NCI-H187 treated with DMSO at 0.1 percent for 48 hours (cell line): ENCODE measurements at places on chromosomes 16 and 17.

DNA sequence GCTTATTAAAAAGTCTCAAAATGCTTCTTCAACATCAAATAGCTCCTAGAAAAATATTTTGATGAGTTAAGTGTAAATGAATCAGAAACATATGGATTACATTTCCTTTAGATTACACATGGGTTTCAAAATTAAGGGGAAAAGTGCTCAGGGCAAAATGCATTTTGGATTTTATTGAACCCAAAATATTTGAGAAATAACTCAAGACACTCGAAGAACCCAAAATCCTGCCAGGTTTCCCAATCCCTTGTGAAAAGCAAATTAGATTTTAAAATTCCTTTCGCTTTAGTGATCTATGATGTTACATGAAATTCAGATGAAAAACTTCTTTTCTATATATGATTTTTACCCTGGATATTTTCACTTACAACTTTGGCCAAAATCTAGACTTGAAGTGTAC lies 847.4 kb upstream of the SOX9 start:
- no peak for DNase-seq

DNA sequence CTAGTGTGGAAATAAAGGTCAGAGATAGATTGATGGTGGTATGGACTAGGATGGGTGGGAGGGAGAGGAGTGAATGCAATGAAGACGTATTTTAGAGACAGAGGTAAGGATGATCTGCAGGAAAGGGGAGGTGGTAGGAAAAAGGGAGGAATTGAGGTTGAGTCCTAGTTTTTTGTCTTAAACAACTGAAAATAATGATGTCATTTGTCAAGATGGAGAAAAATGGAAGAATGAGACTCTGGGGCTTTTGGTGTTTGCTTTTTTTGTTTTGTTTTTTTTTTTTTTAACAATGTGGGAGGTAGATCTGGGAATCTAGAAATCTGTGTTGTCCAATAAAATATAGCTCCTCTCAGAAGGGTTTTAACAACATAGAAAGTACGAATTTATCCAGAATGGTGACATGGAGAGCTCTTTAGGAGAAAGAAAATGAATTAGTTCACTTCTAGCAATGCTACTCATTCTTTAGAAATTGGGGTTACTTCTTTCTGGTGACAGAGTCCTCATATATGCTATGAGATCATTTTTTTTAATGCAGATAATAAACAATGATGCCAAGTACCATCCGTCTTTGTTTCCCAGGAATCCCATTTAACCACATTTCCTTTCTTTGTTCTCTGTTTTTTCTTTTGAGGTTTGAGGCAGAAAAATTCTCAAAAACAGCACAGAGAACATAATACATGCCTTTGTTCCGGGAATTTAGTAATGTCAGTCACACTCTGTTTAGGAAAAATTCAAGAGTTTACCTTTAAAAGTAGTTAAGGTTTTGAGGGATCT lies 225.3 kb upstream of the COX10 start:
- no peak for DNase-seq

- DNase-seq, result no peak
These were observed 26.9 kb downstream of the ELAC2 start for GRCh38 chr17:12990926-12991325.

DNA sequence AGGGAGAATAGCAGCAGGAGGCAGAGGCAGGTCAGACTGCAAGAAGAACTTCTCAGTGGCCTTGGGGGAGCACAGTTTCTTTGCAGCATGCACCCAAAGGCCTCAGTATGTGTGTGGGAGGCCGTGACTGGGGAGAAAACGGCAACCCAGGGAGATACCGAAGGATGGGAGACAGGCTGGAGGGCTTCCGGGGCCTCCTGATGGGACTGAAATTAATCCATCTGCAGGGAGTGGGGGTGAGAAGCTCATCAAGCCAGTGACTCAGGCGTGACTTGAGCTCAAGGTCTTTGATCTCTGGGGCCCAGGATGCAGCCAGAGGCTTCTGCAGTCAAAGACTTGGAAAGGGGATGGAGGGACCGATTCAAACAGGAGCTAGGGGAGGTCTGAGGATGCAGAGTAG lies 5.1 kb upstream of the C17orf113 start:
- no peak for DNase-seq

- DNase-seq, result no peak
These were observed 335.1 kb downstream of the GRIN2A start for GRCh38 chr16:9847146-9847545.

DNA sequence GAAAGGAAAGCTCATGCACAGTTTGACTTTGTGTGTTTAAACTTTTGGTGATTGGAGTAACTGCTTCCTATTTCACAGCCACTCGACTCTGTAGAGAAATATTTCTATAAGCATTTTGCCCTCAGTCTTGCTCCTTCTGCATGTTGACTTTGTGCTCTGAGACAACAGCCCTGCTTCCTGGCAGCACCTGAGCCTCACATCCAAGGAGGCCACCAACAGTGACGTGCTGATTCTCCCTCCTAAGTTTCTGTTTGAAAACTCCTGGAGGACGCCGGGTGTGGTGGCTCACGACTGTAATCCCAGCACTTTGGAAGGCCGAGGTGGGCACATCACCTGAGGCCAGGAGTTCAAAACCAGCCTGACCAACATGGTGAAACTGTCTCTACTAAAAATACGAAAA lies 23.9 kb upstream of the WSB1 start:
- DNase-seq, result no peak

GRCh38 chr17:8420041-8420934 lies 15.4 kb upstream of the NDEL1 start:
- no peak for DNase-seq

DNA sequence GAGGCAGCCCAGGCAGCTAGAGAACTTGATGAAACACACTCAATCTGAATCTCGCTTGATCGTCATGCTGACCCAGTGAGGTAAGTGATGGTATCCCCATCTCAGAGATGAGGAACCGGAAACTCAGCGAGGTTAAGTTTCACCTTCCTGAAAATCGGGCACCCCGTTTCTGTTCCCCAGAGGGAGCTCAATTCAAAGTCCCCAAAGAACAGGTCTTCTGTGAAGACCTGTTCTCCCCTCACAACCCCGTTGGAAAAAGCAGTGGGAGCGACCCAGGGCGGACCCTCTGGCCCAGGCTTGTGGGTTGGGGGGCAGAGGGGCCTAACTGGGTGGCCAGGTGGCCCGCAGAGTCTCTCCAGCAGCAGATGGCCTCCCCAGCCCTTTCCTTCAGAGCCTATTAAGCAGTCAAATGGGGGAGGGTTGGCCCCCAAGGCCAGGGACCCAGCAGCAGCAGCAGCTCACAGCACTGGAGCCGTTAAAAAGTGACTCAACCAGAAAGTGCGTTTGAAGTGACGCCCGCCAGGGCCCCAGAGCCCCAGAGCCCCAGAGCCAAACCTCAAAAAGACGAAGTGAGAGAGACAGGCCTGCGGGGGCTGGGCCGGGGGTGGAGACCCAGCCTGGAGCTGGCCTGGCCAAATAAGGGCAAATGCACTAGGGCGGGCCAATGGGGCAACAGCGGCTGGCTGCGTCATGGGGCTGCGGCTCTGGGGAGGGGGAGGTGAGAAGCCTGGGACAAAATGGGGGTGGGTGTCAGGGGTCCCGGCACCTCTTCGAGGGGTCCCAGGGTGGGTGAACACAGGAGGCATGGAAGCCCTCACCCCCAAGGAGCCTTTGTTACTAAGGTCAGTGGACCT lies 9.2 kb upstream of the TSPOAP1 start:
- DNase-seq, result no peak

- DNase-seq, result no peak
These were observed 29.4 kb downstream of the IRF8 start for GRCh38 chr16:85928401-85928820.

- DNase-seq, result no peak
These were observed 4.3 kb downstream of the ALDOA start for GRCh38 chr16:30069611-30070462.

GRCh38 chr17:4247971-4248388 lies 15.8 kb downstream of the ANKFY1 start:
- no peak for DNase-seq

DNA sequence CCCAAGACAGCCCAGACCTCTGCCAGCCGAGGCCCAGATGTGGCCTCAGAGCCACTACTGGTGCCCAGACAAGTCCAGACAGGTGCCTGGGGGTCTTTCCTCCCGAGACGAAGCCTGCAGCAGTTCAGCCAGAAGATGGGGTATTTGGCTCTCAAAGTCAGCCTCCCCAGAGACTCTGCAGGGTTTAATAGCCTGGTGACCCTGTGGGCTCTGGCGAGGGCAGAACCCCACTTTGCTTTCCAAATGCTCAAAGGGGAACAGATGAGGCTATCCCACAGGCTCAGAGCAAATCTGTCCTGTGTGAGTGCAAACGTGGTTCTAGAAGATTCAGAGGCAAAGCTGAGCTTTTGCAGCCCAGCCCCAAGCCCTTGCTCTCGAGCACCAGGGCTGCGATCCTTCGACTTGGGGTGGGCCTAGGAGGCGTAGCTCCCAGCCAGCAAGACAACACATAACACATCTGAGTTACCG lies 236.0 kb downstream of the MRTFB start:
- DNase-seq, result no peak

DNA sequence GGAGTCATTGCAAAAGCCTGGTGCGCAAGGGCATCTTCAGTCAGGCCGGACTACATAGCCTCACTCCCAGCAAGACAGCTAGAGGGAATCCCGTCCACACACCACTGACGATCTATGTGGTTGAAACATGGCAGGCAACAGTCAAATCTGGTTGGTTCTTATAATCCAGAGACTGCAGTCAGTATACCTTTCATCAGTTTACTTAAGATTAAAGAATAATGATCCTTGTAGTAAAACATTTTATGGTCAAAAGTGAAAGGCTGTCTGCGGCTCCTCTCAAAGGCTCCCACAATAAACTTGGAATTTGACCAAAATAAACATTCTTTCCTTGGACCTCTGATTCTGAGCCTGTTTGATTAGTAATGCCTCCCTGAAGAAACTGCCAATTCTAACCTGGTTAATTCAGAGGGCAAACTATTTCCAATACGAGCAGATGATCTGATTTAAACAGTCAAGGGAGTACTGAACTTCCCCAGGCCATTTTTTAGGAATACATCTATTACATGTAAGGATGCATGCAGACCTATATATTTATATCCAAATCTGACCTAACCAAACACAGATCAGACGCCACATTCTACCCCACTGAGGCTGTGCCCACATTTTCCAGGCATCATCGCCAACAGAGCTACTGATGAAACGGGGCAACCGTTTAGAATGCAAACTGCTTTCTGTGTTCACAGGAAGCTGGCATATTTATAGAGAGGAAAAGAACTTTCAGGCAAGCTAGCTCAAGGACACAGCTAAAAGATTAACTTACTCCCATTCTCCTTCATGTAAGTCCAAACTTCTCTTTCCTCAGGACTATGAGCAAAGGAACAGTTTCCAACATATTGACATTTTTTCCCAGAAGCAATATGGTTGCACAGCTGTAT lies 15.3 kb upstream of the TXNDC11 start:
- DNase-seq, result no peak

DNA sequence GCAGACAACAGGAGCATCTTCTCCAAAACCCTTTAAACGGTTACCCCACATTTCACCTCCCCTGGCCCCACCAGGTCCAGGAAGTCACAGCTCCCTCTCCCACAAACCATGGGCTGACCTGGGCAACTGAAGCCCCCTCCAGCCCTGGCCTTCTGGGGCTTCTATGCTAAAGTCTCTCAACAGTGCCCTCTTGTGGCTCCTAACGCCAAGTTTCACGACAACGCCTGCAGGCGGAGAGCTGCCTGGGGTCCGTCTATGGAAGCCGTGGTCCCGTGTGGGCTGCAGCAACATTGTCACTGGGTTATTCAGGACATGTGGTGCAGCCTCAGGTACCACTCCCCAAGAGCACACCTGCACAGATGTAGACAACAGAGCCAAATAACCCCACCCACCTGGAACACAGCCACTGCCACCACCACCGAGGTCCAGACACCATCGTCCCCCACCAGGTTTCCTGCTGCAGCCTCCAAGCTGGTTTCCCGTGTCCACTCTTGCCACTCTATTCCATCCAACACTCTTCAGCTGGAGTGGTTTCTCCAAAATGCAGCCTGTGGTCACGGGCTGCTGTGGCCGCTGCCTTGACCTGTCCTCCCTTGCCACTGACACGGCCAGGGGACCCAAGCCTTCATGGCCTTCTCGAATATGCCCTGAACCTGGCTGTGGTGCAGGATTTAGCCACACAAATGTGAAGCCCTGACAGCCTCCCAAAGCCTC lies 19.1 kb downstream of the C16orf95 start:
- DNase-seq, result no peak

DNA sequence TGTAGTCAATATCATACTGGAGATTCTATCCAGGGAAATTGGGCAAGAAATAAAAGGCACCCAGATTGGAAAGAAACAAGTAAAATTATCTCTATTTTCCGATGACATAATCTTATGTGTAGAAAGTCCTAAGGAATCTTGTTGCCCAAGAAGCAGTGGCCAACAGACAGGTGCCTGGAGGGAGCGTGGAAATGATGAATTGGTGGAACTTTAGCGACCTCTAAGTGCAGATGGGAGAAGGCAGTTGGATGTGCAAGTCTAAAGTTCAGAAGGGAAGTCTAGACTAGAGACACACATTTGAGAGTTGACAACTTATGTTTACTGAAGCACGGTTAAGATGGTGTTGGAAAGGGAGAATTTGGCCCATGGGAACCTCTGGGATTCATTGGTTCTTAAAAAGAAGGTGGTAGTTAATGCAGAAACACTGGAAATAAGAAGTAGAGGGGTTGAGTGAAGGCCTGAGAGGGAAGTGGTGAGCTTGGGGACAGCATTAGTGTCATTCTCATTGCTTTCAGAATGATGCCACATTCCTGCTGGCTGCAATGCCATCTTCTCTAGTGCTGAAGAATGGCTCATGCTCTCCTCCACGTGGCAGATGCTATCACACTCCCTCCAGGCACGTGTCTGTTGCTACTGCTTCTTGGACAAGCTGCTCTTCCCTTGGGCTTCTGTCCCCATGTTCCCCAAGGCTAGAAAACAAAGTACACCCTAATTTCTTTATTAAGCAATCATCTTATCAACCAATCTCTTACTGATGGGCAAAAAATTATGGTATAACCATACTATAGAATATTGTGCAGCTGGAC lies 24.0 kb downstream of the TAT start:
- no peak for DNase-seq

- no peak for DNase-seq
These were observed 1.3 kb upstream of the HIC1 start for GRCh38 chr17:2053380-2054261.
